Natural killer cell (primary cell): ENCODE measurements at places on chromosomes 12 and 14. TPM values are rescaled to one million over a fixed set of nuclear protein-coding genes. Genes with fewer than 3 reads are reported as not detected.

The SMOC1 gene
- not detected for total RNA-seq

The TTC7B gene
- 1.7 TPM for total RNA-seq

The CBLN3 gene
- total RNA-seq: 1.5 TPM

The PLEK2 gene
- total RNA-seq: not detected

The KIF21A gene
- total RNA-seq: 31.6 TPM

The PLXNC1 gene
- total RNA-seq: 30.7 TPM

The GSG1 gene
- total RNA-seq: not detected

The GYS2 gene
- total RNA-seq: not detected

GRCh38 chr14:74169906-74170305, 69.3 kb upstream of the VSX2 start:
- H3K4me1 ChIP-seq: no peaks in the 10 kb centered on the region
- H3K4me3 ChIP-seq: no peak overlapping the region
- no peaks in the 10 kb centered on the region for H3K36me3 ChIP-seq

GRCh38 chr12:56684745-56685359, 3.2 kb downstream of the PTGES3 start:
- H3K36me3 ChIP-seq: peaks cover under 1% of the 10 kb centered on the region
- peak overlapping the region; percentile 13 for H3K4me3 ChIP-seq
- H3K4me1 ChIP-seq: peaks cover 61% of the 10 kb centered on the region

GRCh38 chr14:57066887-57067513, 201.7 kb downstream of the EXOC5 start:
- DNase-seq: peak; percentile 16
- no peak overlapping the region for H3K4me3 ChIP-seq
- no peaks in the 10 kb centered on the region for H3K36me3 ChIP-seq
- no peak overlapping the region for H3K27ac ChIP-seq

DNA sequence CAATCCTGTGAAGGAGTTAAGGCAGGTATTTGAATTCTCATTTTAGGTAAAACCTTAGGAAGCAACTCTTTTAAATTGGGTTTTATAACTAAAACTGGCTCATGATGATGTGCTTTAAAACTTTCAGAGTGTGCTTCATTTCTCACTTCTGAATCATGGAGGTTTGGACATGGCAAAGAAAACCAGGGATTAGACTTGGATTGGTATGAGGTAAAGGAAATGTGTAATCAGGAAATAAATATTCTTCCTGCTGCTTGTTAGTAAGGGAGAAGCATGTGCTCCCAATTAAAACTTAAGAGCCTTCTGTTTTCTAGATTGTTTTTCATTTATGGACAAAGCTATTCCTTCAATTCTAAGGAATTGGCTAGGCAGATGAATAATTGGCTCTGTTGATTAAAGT, 57.4 kb downstream of the FBXO33 start:
- H3K4me1 ChIP-seq: no peaks in the 10 kb centered on the region
- no peak overlapping the region for H3K4me3 ChIP-seq
- no peaks in the 10 kb centered on the region for H3K27me3 ChIP-seq
- no peak for DNase-seq
- H3K36me3 ChIP-seq: peaks cover 11% of the 10 kb centered on the region
- H3K27ac ChIP-seq: no peak overlapping the region

DNA sequence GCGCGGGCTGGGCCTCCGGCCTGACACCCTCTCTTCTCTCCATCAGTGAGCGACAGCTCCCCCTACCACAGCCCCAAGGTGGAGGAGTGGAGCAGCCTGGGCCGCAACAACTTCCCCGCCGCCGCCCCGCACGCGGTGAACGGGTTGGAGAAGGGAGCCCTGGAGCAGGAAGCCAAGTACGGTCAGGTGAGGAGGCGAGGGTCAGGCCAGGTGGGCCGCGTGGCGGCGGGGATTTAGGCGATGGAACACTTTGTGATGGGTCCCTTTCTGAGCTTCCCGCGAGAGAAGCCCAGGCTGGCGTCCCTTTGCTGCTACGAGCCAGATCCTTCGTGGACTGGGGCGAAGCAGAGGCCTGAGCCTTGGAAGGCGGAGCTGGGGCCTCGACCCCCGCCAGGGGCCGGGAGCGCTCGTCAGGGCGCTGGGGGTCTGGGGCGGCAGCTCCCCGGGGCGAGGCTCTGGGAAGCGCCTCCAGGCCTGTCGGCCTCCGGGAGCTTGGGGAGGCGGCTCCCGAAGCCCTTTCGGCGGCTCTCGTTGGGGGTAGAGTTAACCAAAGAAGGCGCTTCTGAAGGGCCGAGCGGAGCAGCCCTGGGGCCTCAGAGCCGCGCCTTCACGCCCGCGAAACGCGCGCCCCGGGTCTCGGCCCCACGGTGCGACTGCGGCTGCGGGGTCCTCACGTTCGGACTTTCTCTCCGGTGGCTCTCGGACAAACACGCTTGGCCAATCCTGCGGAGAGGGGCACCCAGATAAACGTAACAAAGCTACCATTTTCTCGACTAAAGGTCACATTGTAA, 5.0 kb downstream of the PAX9 start:
- no peaks in the 10 kb centered on the region for H3K36me3 ChIP-seq
- no peak overlapping the region for H3K27ac ChIP-seq
- DNase-seq: no peak
- peaks cover 53% of the 10 kb centered on the region for H3K27me3 ChIP-seq
- H3K4me1 ChIP-seq: peaks cover 18% of the 10 kb centered on the region
- H3K4me3 ChIP-seq: no peak overlapping the region

GRCh38 chr12:124824195-124824594, 39.5 kb downstream of the SCARB1 start:
- no peak for DNase-seq
- H3K27ac ChIP-seq: no peak overlapping the region
- no peaks in the 10 kb centered on the region for H3K4me1 ChIP-seq
- no peak overlapping the region for H3K4me3 ChIP-seq

DNA sequence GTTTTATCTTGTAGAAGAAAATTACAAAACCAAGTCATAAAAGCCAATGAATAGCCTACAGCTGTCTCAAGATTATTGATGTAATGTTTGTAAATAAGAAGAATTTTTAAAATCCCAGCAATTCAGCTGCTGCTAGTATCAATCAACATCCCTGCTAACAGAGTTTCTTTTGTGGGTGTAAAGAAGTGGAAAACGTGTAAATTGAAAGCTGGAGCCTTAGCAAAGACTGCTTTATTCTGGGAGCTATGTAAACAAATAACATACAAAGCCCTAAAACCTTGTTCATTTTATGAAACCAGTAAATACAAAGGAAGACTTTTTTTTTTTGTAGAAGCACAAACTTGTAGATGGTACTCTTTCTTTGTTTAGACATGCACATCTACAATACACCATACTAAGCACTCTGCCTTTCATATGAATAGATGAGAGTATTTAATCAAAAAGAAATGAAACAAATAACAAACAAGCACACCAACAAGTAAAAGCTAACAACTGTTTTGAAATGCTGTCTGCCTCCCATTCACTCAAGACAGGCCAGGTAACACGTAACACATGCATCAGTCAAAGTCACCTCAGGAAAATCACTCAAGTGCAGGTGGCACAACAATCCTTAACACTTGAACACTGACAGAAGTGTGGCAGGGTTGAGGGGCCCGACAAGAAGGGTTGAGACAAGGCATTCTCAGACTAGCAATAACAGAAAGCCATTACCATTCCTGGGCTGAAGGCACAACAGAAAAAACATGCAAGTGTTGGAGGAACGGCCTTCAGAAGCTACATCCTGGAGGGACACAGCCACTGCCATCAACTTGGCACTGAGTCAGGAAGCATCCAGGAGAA, 1364.0 kb upstream of the SEL1L start:
- no peak overlapping the region for H3K27ac ChIP-seq
- no peak for DNase-seq
- no peaks in the 10 kb centered on the region for H3K36me3 ChIP-seq
- no peak overlapping the region for H3K4me3 ChIP-seq

DNA sequence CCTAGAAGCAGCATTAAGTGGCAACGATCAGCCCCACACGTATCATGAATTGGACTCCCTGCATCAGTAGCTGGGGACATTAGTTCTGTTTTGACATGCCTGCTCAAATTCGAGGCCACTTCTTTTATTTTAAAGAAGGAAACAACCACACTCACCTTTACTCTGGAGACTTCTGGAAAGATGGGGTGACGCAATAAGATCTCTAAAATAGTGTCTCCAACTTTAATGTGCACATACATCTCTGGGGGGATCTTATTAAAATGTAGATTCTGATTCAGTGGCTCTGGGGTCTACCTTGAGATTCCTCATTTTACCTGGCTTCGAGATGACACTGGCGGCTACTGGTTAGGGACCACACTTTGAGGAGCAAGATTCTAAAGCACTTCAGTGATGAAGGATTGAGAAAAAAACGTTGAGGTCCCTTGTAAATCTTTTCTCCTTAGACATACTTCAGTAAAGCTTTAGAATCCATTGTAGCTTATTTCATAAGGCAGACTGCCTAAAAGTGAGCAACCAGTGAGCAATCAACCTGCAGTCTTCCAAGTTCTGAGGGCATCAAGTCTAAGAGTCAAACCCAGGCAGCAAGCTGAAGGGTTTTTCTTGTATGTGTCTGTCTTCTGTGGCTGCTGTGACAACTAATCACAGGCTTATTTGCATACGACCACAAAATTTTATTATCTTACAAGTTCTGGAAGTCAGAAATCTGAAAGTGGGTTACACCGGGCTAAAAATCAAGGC, 718.6 kb upstream of the TBX3 start:
- no peaks in the 10 kb centered on the region for H3K36me3 ChIP-seq
- H3K4me3 ChIP-seq: no peak overlapping the region
- no peak for DNase-seq
- no peaks in the 10 kb centered on the region for H3K4me1 ChIP-seq
- H3K27ac ChIP-seq: no peak overlapping the region

DNA sequence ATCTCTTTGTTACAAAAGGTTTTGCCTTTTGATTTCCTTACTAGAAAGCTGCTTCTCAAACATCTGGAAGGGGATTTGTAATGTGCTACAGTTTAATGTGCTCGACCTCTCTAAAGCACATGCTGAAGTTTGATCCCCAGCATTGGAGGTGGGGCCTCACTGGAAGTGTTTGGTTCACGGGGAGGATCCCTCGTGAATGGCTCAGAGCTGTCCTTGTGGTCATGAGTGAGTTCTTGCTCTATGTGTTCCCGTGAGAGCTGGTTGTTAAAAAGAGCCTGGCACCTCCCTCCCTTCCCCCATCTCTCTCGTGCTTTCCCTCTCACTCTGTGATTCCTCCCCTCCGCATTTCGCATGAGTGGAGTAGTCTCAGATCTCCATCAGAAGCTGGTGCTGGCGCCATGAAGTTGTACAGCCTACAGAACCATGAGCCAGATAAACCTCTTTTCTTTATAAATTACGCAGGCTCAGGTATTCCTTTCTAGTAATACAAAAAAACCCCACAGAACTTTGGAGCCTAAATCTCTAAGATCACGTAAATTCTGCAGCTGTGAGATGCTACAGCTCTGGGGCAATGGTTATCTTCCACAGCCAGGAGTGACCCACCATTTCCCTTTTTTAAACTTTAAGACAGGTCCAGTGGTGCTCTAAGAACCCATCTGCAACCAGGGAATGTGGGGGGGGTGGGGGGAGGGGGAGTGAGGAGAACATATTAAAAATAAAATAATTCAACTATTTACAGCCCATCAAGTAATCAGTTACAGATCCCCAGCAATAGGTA, 214.4 kb downstream of the FOXN3 start:
- no peak overlapping the region for H3K27ac ChIP-seq
- H3K27me3 ChIP-seq: no peaks in the 10 kb centered on the region
- no peak for DNase-seq
- H3K4me3 ChIP-seq: no peak overlapping the region
- H3K36me3 ChIP-seq: no peaks in the 10 kb centered on the region

DNA sequence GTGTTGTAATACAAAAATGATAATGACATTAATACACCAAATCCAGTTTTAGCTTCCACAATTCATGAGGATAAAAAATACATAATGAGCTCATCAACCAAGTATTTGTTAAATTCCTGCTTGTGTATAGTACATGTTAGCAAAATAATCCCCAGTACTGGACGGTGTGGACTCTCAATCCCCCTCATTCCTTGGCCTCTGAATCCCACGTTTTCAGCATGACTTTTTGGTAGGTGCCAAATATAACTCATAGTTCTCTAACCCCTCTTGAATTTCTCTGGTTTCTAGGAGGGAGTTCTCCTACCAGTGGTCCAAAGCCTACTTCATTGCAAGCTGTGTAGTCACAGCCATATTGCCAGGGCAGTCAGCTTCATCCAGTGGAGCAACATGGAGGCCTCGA, 41.4 kb upstream of the EPS8 start:
- H3K36me3 ChIP-seq: no peaks in the 10 kb centered on the region
- DNase-seq: no peak
- H3K27me3 ChIP-seq: no peaks in the 10 kb centered on the region
- no peaks in the 10 kb centered on the region for H3K4me1 ChIP-seq
- no peak overlapping the region for H3K27ac ChIP-seq
- H3K4me3 ChIP-seq: no peak overlapping the region

GRCh38 chr14:49975276-49975675, 82.4 kb downstream of the ARF6 start:
- H3K27ac ChIP-seq: no peak overlapping the region
- H3K27me3 ChIP-seq: no peaks in the 10 kb centered on the region
- H3K4me1 ChIP-seq: peaks cover 54% of the 10 kb centered on the region

GRCh38 chr12:4246116-4246515, 27.4 kb upstream of the CCND2 start:
- H3K4me1 ChIP-seq: peaks cover 12% of the 10 kb centered on the region
- H3K4me3 ChIP-seq: no peak overlapping the region
- no peak for DNase-seq
- H3K27me3 ChIP-seq: no peaks in the 10 kb centered on the region
- no peaks in the 10 kb centered on the region for H3K36me3 ChIP-seq
- no peak overlapping the region for H3K27ac ChIP-seq
